ENCODE measurements at places on chromosomes 6 and 20.
A peak's percentile ranks its signal among the peaks of the same experiment; 100 is the strongest.

DNA sequence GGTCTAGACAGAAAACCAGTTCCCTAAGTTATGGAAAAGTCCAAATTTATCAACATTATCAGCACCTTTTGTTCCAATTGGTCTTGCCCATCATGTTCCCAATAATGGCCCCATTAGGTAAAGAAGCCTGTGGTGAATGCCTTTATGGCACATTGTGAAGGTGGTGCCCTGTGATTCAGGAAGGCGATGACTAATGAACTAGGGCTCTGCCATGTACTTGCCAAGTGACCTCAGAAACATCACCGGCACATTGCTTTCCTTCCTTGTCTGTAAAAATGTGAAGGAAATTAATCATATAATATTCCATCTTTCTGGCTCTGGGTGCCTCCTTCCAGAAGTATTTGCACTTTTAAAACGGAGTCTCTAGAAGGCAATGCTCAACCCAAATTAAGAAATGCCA lies 132.3 kb downstream of the UNC5CL start:
- no peak for DNase-seq

GRCh38 chr6:32589596-32590449 lies at the start of gene HLA-DRB1:
Gene HLA-DRB1, minus strand, starts transcription at chr6:32589848. Its CDS starts 106 bp downstream, at chr6:32589742.
- peak; percentile 67 for DNase-seq

- DNase-seq = no peak
Measured at GRCh38 chr6:122009000-122009350, 390.5 kb upstream of the HSF2 start.

DNA sequence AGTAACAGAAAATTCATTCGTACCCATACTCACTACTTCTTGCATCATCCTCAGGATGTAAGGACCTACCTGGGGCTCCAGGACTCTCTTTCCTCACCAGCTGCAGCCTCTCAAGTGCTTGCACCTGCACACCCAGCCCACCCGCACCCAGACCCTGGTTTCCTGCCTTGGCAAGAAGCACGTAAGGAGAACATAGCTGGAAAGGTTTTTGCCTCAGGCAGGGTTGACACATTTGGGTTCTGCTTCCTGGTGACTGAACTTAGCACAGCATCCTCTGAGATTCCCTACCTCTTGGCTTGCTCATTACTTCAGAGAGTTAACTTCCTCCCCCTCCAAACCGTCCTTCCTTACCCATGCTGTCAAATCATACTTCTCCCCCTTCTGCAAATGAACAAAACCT lies 556.9 kb downstream of the CD83 start:
- no peak for DNase-seq

DNA sequence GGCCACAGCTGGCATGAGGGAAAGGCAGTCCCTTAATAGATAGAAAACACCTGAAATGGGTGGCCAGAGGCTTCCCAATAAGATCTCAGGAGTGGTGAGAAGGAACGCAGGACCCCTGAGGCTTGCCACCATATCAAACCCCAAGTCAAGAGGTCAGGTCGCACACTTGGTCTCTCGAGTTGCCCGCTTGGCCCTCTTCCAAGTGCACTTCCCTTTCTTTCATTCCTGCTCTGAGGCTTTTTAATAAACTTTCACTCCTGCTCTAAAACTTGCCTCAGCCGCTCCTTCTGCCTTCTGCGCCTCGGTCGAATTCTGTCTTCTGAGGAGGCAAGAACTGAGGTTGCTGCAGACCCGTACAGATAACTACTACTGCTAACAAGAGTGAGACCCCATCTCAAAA lies 64.2 kb downstream of the SLC2A10 start:
- DNase-seq = no peak
